ENCODE measurements at places on chromosomes 12 and 14. TPM values are rescaled to one million over a fixed set of nuclear protein-coding genes. Genes with fewer than 3 reads are reported as not detected.

The GZMB gene
- 1.6 TPM for total RNA-seq

The KLRG1 gene
- total RNA-seq, result 7.7 TPM

The PPM1A gene
- total RNA-seq, result 60.3 TPM

The HOXC6 gene
- total RNA-seq, result 22.0 TPM

The OR6C74 gene
- not detected for total RNA-seq

The CLEC9A gene
- total RNA-seq, result 0.57 TPM

The SMOC1 gene
- 2.8 TPM for total RNA-seq

The TEX52 gene
- not detected for total RNA-seq

The HOXC4 gene
- 24.5 TPM for total RNA-seq

The IL26 gene
- total RNA-seq, result not detected

The P2RX2 gene
- total RNA-seq, result 0.19 TPM

The PTPN11 gene
- total RNA-seq, result 105 TPM

All from kidney (tissue), 22 donors.